ENCODE measurements at places on chromosomes 3 and 15. TPM values are rescaled to one million over a fixed set of nuclear protein-coding genes. Genes with fewer than 3 reads are reported as not detected.

The MUC20 gene
- 1.4 TPM for total RNA-seq

The KIF23 gene
- total RNA-seq = 93.1 TPM

GRCh38 chr15:45635763-45636292, 999 bp downstream of the SQOR start:
- peak overlapping the region; percentile 100 for H3K4me3 ChIP-seq
- no peaks in the 10 kb centered on the region for H3K27me3 ChIP-seq
- peaks cover 48% of the 10 kb centered on the region for H3K4me1 ChIP-seq
- H3K27ac ChIP-seq = peak overlapping the region; percentile 96

DNA sequence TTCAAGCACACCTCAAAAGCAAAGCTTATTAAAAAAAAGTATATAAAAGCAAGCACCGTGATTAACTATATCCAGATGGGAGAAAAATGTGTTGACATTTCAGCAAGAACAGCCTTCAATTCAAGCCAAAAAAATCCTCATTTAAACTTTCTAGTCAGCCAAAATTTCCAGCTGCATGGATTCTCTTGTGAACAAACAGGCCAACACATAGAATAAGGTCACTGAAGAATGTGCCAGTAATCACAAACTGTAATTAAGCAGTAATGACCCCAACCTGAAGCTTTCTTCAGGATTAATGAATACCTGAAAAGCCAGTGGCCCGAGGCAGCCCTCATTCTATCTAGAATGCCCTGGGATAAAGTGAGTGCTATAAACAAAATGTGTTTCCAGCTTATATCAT, 130.7 kb upstream of the KCNMB2 start:
- no peak overlapping the region for H3K4me3 ChIP-seq
- H3K27ac ChIP-seq = no peak overlapping the region
- DNase-seq = no peak

- H3K27ac ChIP-seq = no peak overlapping the region
- H3K4me3 ChIP-seq = no peak overlapping the region
- no peak for DNase-seq
- no peaks in the 10 kb centered on the region for H3K4me1 ChIP-seq
- H3K36me3 ChIP-seq = no peaks in the 10 kb centered on the region
These were observed 221.1 kb upstream of the WNT5A start for GRCh38 chr3:55708242-55708641.

DNA sequence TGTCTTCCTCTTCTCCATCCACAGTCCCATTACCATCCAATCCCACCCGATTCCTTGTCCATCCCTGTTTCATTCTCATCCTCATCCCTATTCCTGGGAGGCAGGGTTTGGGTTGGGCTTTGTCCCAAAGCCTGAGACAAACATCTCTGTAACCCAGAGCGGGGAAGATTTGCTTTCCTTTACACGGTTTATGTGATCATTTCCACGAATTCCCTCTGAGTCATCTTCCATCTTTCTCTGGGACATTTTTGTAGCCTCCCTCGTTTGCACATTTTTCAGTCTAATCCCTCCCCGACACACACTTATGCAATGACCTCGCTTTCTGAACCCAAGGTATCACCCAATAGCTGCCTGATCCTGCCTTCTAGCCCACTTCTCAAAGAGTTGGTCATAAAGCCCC, 22.8 kb downstream of the DUOX2 start:
- no peak overlapping the region for H3K4me3 ChIP-seq
- H3K4me1 ChIP-seq = no peaks in the 10 kb centered on the region
- peaks cover 29% of the 10 kb centered on the region for H3K27me3 ChIP-seq
- no peak overlapping the region for H3K27ac ChIP-seq

GRCh38 chr3:107426223-107426622, 49.0 kb downstream of the CCDC54 start:
- peaks cover 13% of the 10 kb centered on the region for H3K4me1 ChIP-seq
- no peak for DNase-seq
- no peak overlapping the region for H3K4me3 ChIP-seq

The P2RY14 gene
- total RNA-seq = 0.27 TPM

The TRIM42 gene
- not detected for total RNA-seq

The NECTIN3 gene
- total RNA-seq = 3.9 TPM

DNA sequence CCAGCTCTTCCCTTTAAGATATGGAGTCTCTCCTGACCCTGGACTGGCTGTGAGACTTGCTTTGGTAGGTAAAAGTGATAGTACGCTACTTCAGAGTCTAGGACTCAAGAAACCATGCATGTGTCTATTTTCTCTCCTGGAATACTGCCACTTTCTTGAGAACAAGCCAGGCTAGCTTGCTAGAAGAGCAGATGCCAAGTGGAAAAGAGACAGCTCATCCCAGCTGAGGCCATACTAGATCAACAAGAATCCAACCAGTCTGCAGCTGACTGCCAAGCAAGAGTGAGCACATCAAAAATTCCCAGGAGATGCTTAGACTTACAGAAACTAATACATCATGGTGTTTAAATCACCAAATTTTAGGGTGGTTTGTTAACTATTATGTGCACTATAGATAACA, 208.3 kb upstream of the RBMS3 start:
- H3K27ac ChIP-seq = no peak overlapping the region
- H3K4me3 ChIP-seq = no peak overlapping the region
- no peaks in the 10 kb centered on the region for H3K36me3 ChIP-seq
- no peaks in the 10 kb centered on the region for H3K4me1 ChIP-seq
- H3K27me3 ChIP-seq = no peaks in the 10 kb centered on the region
- DNase-seq = no peak

- no peak for DNase-seq
- no peak overlapping the region for H3K27ac ChIP-seq
- H3K4me3 ChIP-seq = no peak overlapping the region
These were observed 232.3 kb upstream of the SEMA6D start for GRCh38 chr15:47484997-47485396.

DNA sequence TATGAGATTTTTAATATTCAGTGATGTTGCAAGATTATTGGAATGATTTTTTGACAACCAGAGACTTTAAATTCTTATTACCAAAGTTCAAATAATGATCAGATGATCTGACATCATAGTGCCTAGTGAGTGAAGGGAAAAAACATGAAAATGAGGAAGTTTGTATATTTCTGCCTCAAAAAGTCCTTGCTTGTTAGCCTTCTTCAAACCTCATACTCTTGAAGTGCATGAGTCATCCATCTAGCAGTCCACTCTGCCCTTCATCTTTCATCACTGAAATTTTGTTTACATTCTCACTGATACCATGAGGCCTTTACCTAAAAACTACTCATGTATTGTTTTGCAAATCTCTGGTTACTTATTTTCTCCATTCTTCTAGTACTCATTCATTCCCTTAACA, 23.9 kb upstream of the OR5H6 start:
- H3K36me3 ChIP-seq = no peaks in the 10 kb centered on the region
- no peak overlapping the region for H3K4me3 ChIP-seq
- DNase-seq = no peak

DNA sequence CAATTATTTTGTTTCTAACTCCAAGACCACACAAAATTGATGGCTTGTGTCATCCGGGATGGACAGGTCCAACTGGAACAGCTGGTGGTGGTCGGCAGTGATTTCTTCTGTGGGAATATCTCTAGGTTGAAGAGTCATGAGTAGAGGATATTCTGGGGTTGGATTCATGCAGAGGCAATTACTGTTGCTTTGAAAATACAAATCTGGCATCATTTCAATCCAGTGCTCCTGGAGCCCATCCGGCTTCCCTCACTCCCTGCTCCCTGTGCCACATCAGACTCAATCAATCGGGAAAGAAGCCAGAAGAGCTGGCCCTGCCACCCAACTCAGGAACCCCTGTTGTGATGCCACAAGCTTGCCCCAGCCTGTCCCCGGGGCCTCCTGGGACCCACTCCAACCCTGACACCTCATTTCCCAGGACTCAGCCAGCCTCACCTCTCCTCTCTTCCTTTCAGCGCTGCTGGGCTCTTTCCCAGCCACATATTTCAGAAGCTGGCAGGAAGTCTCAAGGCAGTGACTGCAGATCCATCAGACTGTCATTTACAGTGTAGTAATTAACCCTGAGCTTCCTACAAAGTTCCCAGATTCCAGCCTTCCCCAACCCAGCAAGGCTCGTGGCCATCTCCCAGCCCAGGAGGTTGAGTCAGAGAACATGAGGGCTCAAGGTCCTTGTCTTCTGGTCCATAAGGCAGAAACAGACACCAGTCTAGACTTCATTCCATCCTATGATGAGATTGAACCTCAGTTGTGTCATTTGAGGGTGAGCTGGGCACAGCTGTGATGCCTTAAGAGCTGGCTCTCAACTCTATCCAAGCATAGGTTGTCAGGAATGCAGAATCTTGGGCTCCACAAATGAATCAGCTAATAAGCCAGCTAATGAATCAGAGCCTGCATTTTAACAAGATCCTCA, 114.0 kb downstream of the FAM174B start:
- H3K36me3 ChIP-seq = no peaks in the 10 kb centered on the region
- no peak for DNase-seq
- no peak overlapping the region for H3K27ac ChIP-seq
- H3K4me1 ChIP-seq = no peaks in the 10 kb centered on the region

DNA sequence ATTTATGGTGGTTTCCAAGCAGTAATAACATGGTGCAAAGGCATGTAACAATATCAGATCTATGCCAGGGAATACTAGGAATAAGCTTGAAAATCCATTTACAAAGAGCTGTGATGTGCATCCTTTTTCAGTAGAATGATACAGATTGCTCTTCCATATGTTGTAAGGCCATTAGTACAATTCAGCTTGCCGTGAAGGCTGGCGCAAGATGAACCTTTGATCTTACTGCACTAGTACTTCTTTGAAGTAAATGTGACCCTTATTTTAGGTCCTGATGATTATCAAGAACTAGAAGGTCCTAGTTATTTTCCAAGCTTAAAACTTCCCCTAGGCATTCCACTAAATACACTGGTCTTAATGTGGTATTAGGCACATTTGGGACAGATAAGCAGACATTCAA, 210.1 kb upstream of the CD96 start:
- no peak for DNase-seq
- no peak overlapping the region for H3K27ac ChIP-seq
- peaks cover 12% of the 10 kb centered on the region for H3K4me1 ChIP-seq
- H3K36me3 ChIP-seq = no peaks in the 10 kb centered on the region

The AHSG gene
- total RNA-seq = not detected

The LRTM1 gene
- not detected for total RNA-seq

GRCh38 chr3:187777331-187777941, 32.2 kb upstream of the BCL6 start:
- H3K4me1 ChIP-seq = peaks cover 65% of the 10 kb centered on the region
- peak overlapping the region; percentile 31 for H3K4me3 ChIP-seq
- peaks cover 19% of the 10 kb centered on the region for H3K36me3 ChIP-seq
- peak overlapping the region; percentile 89 for H3K27ac ChIP-seq
- H3K27me3 ChIP-seq = peaks cover 3% of the 10 kb centered on the region
- peak; percentile 63 for DNase-seq

The IL16 gene
- 242 TPM for total RNA-seq

GRCh38 chr3:155281912-155282311, 11.6 kb downstream of the STRIT1 start:
- H3K27me3 ChIP-seq = no peaks in the 10 kb centered on the region
- no peak for DNase-seq
- no peak overlapping the region for H3K4me3 ChIP-seq
- H3K4me1 ChIP-seq = no peaks in the 10 kb centered on the region

- H3K4me3 ChIP-seq = no peak overlapping the region
- peaks cover 11% of the 10 kb centered on the region for H3K27me3 ChIP-seq
- no peak for DNase-seq
- peaks cover 8% of the 10 kb centered on the region for H3K4me1 ChIP-seq
- H3K27ac ChIP-seq = no peak overlapping the region
- no peaks in the 10 kb centered on the region for H3K36me3 ChIP-seq
These were observed 150.9 kb downstream of the RPLP1 start for GRCh38 chr15:69603369-69604071.

DNA sequence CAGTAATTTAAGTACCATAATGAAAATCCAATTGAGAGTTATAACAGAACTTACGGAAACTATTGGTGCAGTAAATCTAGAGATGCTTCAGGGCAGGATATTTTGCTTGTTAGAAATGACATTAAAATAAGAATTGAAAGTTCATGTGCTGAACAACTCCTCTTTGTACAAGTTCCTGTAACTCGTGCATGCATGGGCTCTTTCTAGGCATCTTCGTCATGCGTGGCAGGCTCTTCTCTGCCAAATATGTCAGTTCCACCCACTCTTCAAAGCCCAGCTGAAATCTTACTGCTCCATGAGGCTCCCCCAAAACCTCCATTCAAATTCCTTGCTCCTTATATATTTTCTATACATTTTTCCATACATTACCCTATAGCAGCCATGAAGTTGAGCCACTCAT, 48.7 kb downstream of the FBN1 start:
- H3K4me3 ChIP-seq = no peak overlapping the region
- peaks cover 7% of the 10 kb centered on the region for H3K4me1 ChIP-seq
- no peak for DNase-seq
- H3K27ac ChIP-seq = no peak overlapping the region
- H3K27me3 ChIP-seq = peaks cover 7% of the 10 kb centered on the region

The VIPR1 gene
- 21.3 TPM for total RNA-seq

GRCh38 chr15:48888191-48888590, 10.3 kb downstream of the EID1 start:
- no peak for DNase-seq
- no peak overlapping the region for H3K27ac ChIP-seq
- H3K27me3 ChIP-seq = peaks cover 12% of the 10 kb centered on the region
- H3K4me1 ChIP-seq = peaks cover 8% of the 10 kb centered on the region
- H3K36me3 ChIP-seq = no peaks in the 10 kb centered on the region
- H3K4me3 ChIP-seq = no peak overlapping the region

DNA sequence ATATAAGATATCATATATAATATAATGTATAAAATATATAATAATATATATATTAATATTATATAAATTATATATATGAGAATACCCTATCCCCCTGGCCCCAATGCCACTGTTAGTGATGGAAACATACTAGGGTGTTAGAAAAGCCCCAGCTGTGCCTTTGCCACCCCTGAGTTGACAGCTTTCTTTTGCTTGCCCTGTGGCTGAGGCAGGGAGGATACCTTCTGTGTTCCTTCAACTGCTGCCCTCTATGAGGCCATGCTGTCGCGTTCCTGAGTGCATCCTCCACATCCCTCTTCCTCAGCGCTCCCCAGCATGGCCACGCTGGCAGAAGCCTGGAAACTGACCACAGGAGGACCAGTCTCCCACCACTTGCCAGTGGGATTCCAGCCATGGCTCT, 26.3 kb downstream of the FAN1 start:
- H3K4me3 ChIP-seq = no peak overlapping the region
- H3K4me1 ChIP-seq = peaks cover 10% of the 10 kb centered on the region
- no peaks in the 10 kb centered on the region for H3K27me3 ChIP-seq
- H3K27ac ChIP-seq = no peak overlapping the region
- DNase-seq = no peak

- no peaks in the 10 kb centered on the region for H3K27me3 ChIP-seq
- no peak overlapping the region for H3K4me3 ChIP-seq
- no peaks in the 10 kb centered on the region for H3K4me1 ChIP-seq
- no peak overlapping the region for H3K27ac ChIP-seq
- H3K36me3 ChIP-seq = no peaks in the 10 kb centered on the region
These were observed 90.7 kb downstream of the CNTN6 start for GRCh38 chr3:1183320-1184048.

GRCh38 chr15:32843219-32843815, 125.5 kb downstream of the GREM1 start:
- no peaks in the 10 kb centered on the region for H3K36me3 ChIP-seq
- H3K27me3 ChIP-seq = peaks cover 2% of the 10 kb centered on the region
- no peak overlapping the region for H3K27ac ChIP-seq
- no peaks in the 10 kb centered on the region for H3K4me1 ChIP-seq
- DNase-seq = no peak

The ARPP21 gene
- total RNA-seq = not detected

All from activated CD4-positive, alpha-beta T cell treated with anti-CD3 and anti-CD28 coated beads, Interleukin-2, amount 10 ng/mL, durations not matched to agents 7 days and 5 days (primary cell).